Stimulated activated CD4-positive, alpha-beta T cell treated with anti-CD3 and anti-CD28 coated beads, Interleukin-15, amount 100 ng/mL, for 1 hour (primary cell): ENCODE measurements at places on chromosomes 6 and 20.

DNA sequence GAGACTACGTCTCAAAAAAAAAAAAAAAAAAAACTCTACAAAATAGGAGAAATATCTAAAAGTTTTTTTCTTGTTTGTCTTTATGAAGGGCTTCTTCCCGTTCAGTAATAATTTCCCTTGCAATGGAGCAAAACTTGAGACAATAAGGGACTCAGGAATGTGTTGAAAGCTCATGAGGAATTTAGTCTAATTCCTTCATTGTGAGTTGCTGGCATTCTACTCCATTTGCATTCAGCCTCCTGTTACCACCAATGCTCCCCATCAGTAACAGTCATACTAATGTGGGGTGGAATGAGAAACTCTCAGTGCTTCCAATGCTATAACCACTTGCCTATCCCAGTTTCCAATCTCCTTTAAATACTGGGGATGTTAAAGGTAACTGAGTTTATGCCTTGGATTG, 576.7 kb upstream of the AGPAT4 start:
- DNase-seq: no peak

GRCh38 chr6:39791311-39791710, 865 bp upstream of the DAAM2 start:
- DNase-seq: no peak

GRCh38 chr6:32655203-32655710, 11.2 kb downstream of the HLA-DQB1 start:
- DNase-seq: no peak

GRCh38 chr6:2760882-2761842, 4.0 kb upstream of the WRNIP1 start:
- no peak for DNase-seq

- no peak for DNase-seq
Observed at GRCh38 chr6:150368762-150369161, at the start of gene IYD. Gene IYD, plus strand, starts transcription at chr6:150369012. Its CDS starts 20 bp downstream, at chr6:150369032.
